ENCODE measurements at places on chromosomes 7 and 10.

- DNase-seq: peak; percentile 50
These were observed 24.1 kb downstream of the PDLIM1 start for GRCh38 chr10:95266674-95267095.

DNA sequence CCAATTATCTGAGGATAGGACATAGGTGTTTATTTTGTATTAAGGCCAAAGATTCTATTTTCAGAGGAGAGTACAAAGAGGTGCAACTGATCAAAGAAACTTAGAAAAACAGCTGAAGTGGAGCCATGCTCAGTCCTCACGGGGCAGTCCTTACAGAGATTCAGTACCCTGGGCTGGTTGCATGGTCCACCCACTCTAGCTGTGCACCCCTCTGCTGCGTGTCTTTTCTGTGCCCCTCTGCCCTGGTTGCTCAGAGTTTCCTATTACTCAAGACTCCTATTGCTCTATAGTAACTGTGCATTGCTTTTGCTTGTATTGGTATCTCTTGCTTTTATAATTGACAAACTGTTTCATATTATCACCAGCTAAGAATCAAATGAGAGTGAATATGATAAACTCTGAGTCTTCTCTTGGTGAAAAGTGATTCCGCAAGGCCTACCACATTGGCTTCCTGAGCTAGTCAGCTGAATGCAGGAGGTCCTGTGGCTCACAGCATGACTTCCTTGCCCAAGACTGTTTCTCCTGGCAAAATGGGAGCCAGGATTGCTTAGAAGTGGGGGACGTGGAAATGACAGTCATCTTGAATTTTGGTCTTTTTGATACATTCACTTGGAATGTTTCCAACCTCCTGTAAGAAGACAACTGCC, 137.0 kb downstream of the GLCCI1 start:
- no peak for DNase-seq

DNA sequence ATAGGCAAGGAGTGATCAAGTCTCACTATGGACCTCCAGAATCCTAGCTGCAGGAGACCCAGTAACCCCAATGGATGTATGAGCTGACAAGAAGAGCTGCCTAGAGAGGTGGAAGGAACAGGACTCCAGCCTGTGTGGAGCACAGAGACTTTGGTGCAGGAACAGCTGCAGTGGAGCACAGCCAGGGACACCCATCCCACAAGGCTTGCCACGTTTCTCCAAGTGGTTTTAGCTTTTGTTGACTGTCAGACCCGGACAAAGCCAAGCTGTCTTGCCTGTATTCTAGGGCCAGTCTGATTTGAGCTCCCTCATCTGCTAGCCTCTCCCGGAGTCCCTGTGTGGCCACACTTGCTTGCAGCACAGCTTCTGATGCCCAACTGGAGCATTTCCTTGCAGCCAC, 224.7 kb downstream of the CHRM2 start:
- no peak for DNase-seq

DNA sequence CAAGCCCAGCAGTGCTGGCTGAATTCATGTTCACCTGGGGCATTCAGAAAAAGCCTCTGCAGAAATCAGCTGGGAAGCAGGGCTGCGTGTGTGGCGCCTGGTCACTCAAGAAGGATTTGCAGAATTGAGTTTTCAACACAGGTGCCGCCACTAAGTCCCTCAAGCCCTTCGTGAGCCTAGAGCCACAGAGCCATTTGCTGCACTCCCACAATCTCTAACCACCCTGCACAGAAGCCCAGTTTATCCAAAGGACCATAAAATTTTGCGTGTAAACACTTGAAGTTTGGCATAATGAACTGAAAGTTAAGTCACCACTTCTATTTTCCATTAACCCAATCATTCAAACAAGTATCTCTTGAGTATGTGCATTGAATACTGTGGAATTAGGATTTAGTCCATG, 136.2 kb downstream of the DIP2C start:
- no peak for DNase-seq

DNA sequence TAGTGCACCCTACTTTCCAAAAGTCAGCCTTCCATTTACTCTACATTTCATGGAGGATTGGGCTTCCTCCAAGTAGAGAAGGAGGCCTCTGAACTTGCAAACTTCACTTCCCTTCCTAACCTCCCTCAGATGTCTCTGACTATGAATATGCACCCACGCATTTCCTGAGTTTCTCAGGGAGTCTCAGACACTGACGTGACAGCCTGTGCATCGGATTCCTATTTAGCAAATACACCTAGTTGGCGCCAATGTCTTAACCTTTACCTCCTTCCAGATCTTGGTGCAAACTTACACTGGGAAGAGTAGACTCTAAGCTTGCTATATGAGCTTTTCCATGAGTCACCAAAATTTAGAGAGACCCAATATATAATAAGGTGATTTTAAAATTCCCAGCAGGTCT, 920.1 kb upstream of the AUTS2 start:
- DNase-seq: no peak

GRCh38 chr10:7265396-7266123, 145.3 kb downstream of the SFMBT2 start:
- DNase-seq: no peak

DNA sequence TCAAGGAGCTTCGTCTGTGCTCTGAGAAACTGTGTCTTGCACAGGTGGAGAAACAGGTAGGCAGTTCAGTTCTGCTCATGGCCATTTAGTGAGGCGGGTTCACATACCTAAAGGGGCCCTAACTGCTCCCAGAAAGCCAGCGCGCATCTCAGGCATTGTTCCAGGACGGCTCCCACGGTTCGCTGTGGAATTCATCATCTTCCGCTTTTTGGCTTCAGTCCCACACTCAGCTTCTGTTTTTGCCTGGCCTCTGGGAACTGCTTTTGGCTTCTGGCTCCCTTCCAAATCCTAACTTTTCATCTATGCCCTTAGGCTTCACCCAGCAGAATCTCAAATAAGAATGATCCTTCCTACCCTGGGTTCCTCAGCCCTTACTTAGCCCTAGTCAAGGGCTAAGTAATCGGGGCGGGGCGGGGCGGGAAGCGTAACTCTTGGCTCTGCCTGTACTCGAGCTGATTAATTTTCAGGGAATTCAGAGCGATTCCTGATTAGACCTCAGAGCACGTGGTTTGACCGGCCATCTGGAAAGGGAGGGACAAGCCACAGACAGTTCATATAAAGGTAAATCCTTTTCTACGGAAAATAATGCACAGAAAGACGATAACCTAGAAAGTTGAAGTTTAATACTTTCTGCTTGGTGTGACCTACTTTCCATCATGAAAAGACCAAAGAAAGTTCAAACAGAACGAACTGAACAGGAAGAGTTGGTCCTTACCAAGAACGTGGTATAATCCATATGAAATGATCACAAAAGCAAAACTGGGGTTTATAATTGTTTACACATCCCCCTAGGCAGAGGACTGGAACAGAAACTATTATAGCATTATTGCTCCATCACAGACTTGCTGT, 105.7 kb downstream of the ST8SIA6 start:
- no peak for DNase-seq

- DNase-seq: no peak
These were observed 86.3 kb downstream of the FGFR2 start for GRCh38 chr10:121511943-121512342.

DNA sequence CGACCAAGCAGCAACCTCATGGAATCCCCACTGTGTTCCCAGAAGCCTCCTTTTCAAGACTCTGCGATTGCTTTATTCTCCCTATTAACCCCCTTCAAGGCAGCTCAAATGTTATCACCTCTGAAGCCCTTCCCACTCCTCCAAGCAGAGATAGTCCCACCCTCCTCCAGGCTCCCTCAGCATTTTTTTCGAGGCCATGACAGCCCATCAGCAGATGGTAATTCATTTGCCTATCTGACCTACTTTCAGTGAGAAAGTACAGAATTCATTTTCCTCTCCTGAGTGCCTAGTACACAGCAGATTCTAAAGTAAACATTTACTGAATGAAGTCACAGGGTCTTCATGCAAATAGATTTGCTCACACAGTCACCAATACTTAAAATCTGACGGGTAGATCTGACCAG, 47.8 kb downstream of the HERPUD2 start:
- no peak for DNase-seq

DNA sequence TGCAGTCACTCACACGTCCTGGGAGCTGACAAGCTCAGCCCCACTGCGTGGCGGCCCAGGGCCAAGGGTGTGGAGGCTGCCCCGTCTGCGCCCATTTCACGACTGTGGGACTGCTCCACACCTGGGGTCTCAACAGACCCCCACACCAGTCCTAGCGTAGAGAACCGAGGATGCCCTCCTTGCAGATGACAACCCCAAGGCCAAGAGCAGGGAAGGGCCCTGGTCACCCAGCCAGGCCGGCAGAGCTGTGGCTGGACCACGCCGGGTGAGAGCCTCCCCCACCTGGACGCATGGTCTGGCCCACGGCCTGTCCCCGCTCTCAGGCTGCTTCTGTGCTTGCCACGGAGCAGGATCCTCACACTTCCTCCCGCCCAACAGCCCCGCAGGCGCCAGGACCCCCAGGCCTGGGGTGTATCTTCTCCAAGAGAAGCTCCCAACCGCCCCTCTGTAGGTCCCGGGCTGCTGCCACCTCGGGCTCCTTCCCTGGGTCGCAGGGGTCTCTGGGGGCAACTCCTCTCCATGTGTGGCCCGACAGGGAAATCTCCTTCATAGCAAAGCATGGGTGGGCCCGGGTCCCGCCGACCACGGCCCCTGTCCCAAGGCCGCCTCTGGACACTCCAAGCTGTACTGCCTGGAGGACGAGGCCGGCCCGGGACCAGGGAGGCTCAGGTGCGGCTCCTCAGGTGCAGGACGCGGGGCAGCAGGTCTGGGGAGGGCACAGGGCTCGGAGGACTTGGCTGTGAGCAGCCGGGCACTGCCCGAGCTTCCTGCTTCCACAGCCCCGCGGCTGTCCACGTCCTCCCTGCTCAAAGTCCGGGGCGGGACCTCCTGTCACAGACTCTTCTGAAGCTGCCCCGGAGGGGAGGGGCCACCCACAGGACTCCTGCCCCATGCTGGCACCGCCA, 88.8 kb downstream of the FOXL3 start:
- no peak for DNase-seq

GRCh38 chr7:18337048-18337809, 158.3 kb upstream of the HDAC9 start:
- no peak for DNase-seq

- no peak for DNase-seq
These were observed 37.4 kb upstream of the EEPD1 start for GRCh38 chr7:36115448-36116321.

DNA sequence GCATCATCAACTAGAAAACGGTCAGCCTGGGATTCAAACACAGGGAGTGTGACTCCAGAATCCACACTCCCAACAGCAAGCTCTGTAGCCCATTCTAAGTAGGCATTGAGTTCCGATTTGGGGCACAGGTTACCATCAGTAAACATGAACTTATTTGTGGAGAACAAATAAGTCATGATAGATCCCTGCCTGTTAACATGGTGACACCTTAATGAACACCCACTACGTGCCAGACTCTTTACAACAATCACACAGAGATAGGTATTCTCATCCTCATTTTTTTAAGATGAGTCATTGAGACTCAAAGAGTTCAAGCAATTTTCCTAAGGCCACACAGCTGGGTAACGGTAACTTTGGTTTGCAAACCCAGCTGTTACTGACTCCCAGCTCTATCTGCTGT, 91.5 kb downstream of the LYZL2 start:
- no peak for DNase-seq

GRCh38 chr7:129781928-129782817, 170.6 kb downstream of the UBE2H start:
- DNase-seq: no peak

DNA sequence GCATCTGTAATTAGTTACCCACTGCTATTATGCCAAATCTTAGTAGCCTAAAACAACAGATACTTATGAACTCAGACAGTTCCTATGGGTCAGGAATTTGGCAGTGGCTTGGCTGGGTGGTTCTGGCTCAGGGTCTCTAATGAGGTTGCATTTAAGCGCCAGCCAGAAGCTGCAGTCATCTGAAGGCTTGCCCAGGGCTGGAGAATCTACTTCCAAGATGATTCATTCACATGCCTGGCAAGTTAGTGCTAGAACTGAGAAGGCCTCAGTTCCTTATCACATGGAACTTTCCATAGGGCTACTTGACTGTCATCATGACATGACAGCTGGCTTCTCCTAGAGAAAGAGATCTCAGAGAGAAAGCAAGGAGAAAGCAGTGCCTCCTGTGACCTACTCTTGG, 121.3 kb downstream of the AVL9 start:
- no peak for DNase-seq

GRCh38 chr10:100037758-100038315, 28.1 kb upstream of the DNMBP start:
- DNase-seq: no peak

- DNase-seq: peak; percentile 74
These were observed 67.4 kb downstream of the HHEX start for GRCh38 chr10:92757066-92757710.

- DNase-seq: no peak
These were observed 66.1 kb downstream of the SHH start for GRCh38 chr7:155746188-155746587.

DNA sequence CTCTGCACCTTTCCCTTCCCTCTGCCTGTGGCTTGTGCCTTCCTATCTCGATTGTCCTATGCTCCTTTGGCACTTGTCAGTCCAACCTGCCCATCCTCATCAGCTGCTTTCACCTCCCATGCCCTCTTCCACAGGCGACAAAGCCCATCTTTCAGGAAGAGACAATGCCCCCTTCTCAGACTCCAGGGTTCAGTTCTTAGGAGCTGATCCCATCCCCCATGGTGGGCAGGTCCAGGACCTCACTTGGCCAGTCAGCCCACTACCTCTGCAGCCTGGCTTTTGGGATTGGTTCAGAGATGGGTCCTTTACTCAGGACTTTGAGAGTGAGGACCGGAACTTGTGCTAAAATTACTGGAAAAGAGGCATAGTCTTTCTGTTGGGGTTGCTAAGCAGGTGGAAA, 74.0 kb upstream of the NANOS1 start:
- DNase-seq: no peak

GRCh38 chr10:112141292-112141691, 42.3 kb downstream of the GPAM start:
- no peak for DNase-seq

DNA sequence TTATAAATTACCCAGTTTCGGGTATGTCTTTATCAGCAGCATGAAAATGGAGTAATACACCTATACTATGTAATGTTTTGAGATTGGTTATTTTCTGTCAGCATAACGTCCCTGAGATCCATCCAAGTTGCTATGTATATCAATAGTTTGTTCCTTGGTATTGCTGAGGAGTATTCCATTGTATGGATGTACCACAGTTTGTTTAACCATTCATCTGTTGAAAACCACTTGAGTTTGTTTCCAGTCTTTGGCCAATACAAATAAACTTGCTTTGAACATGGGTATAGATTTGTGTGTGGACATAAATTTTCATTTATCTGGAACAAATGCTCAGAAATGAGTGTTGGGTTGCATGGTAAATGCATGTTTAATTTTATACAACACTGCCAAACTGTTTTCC, 103.3 kb upstream of the GSDME start:
- no peak for DNase-seq

DNA sequence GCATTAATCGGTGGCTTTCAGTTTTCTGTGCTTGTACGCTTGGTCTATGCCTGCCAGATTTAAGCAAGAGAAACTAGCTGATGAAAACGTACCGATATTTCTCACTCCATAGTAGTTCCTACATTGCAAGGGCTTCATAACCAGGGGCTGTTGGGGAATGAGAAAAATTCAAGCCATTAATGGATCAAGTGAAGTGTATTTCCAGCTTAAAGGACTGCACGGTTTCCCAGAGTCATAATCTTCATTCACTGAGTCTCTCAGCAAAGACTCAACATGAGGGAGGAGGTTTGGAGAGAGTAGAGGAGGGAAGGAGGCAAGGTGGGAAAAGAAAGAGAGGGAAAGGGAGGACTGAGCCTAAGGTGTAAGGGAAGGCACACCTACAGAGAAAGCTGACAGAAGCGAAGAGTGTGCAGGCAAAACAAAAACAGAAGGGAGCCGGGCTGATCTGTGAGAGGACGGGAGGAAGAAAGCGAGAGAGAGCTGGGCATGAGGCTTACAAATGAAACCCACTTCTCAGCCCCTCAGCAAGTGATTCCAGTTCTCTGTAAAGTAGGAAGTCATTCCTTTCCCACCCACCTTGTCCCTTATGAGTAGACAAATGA, 625 bp downstream of the GIMAP2 start:
- DNase-seq: no peak
